Stimulated activated CD8-positive, alpha-beta memory T cell treated with anti-CD3 and anti-CD28 coated beads, Interleukin-4, amount 100 ng/mL, for 1 hour (primary cell): ENCODE measurements at places on chromosomes 3 and 15.

DNA sequence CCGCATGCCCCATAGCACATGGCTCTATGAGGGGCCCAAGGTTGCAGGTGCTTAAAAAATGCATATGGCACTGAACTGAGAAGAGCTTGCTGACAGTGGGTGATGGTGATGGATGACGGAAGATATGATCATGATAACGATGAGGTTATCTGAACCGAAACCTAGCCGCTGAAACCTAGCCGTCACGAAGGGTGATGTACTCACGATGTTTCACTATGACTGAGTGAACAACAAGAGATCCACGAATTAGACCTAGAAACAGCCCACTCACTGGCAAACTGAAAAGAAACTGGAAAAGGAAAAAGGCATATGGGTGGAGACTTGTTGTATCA, 57.6 kb upstream of the BCL6 start:
- no peak for DNase-seq

GRCh38 chr3:67745296-67745695, 90.9 kb upstream of the SUCLG2 start:
- DNase-seq: no peak

DNA sequence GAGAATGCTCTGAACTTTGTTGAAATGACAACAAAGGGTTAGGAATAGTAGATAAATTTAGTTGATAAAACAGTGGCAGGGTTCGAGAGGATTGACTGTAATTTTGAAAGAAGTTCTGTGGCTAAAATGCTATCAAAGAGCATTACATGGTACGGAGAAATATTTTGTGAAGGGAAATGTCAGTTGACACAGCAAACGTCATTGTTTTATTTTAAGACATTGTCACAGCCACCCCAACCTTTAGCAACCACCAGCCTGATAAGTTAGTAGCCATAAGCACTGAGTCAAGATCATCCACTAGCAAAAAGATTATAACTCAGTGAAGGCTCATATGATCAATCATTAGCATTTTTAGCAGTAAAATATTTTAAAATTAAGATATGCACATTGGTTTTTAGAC, 8.7 kb upstream of the ST3GAL6 start:
- no peak for DNase-seq

DNA sequence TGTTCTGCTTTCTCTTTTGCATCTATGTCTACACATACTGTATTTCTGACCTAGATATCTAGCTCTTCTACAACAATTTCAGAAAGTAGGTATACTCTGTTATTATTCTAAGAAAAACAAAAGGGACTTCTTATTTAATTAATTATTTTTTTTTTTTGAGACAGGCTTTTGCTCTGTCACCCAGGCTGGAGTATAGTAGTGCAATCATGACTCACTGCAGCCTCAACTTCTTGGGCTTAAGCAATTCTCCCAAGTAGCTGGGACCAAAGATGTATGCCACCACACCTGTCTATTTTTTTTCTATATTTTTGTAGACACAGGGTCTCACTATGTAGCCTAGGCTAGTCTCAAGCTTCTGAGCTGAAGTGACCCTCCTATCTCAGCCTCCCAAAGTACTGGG, 130.6 kb downstream of the MBNL1 start:
- DNase-seq: no peak

DNA sequence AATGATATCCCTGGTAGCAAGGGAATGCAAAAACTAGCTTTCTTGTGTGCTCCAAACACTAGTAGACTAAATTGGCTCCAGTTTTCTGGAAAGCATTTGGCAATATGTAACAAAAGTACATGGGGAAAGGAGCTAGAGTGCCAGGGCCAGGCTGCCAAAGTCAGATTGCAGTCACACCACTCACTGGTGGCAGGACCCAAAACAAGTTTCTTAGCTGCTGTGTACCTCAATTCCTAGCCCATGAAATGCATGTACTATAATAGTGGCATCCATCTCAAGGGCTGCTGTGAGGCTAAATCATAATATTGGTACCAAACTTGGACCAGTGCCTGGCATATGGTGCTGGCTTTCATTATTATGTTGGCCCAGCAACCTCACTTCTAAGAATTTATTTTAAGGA, 49.3 kb downstream of the CLDN18 start:
- no peak for DNase-seq
